CD4-positive, alpha-beta T cell (primary cell): ENCODE measurements at places on chromosomes 7 and 10.

- no peak for DNase-seq
These were observed 4.5 kb upstream of the CAMK2B start for GRCh38 chr7:44329888-44330287.

DNA sequence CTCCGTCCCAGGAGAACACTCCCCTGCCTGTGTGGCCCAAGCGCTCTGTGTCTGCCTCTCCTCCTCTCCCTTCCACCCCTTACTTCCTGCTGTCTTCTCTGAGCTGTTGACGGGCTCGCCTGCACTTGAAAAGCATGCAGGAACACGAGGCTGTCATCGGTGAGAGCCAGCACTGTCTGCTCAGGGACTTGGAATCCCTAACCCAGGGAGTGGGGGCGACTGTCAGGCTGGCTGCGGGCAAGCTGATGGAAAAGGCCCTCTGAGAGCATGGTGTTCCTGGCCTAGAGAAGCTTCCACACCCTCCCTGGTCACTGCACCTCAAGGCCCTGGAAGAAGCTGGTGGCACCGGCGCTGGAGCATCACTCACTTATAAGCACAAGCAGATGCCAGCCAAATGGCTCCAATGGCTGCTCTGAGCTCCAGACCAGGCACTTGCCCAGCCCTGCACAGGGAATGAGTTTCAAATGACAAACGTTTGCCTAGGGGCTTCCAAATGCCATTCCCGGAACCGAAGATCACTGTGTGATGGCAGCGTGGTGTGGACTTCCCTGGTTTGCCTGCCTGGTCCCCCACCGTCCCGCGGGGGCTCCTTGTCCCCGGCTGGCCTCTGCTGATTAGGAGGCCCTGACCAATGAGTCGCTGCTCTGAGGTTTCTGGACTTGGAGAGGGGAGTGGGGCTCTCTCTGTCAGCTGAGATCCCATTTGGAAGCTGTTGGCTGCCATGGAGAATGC lies 56.7 kb upstream of the EBF3 start:
- DNase-seq = no peak

- no peak for DNase-seq
These were observed 297.8 kb downstream of the RPS24 start for GRCh38 chr10:78331391-78331922.

DNA sequence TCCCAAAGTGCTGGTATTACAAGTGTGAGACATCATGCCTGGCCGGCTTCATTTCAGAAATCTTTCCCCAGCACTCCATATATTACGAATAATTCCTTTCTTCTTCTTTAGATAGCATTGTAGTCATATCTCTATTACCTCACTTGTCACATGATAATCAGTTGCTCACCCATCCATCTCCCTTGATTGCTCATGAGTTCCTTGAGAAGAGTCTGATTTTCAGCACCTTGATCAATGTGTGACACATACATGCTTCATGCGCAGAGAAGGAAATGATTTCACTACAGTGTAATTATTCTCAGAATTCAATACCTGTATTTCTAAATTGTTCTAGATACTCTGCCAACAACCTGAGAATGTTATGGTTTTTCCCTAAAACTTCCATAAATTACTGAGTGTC lies 26.7 kb upstream of the GGCT start:
- no peak for DNase-seq

- no peak for DNase-seq
These were observed 52.1 kb downstream of the PODXL start for GRCh38 chr7:131504157-131504899.

DNA sequence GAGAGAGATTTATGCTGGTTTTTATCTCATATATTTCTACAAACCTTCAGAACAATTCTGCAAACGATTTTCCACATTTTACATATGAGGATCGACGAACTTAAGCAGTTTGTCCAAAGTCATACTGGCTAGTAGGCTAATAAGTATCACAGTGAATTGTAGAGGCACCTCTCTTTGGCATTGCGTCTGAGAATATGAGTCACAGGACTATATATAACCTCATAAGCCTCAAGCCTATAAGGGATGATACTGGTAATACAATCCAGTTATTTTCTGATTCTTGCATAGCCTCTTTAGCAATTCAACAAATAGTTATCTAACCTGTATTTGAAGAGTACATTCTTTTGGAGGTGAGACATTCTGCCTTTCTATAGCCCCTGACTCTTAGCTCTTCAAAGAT lies 129.8 kb downstream of the GPR158 start:
- no peak for DNase-seq

DNA sequence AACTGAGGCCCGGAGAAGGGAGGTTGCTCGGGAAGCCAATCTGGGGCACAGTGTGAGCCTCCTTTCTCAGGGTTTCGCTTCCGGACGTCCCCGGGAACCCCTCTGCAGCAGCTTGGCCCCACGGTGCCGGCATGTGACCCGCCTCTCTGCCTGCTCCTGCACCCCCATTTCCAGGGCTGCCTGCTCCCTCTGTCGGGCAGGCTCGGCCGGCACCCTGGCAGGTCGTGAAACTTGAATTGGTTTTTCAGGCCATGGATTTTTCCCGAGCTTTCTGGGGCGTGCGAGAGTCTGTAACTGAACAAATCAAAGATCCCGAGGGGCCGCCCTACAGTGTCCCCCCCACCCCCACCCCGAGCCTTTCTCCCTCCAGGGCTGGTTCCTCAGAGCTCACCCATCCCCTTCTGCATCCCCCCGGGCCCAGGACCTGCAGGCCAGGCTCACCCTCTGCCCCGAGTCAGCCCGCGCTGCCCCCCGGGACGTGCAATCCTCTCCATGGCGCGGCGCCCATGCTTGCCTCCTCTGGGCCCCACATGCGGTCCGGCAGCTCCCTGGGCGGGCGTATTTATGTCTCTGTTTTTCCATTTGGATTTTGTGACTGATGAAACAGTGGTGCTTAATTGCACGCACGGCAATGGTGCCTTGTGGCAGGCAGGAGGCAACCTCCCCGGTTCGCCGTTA lies 58.1 kb downstream of the UNCX start:
- DNase-seq = no peak

GRCh38 chr10:3757250-3757637 lies 27.8 kb downstream of the KLF6 start:
- DNase-seq = no peak

DNA sequence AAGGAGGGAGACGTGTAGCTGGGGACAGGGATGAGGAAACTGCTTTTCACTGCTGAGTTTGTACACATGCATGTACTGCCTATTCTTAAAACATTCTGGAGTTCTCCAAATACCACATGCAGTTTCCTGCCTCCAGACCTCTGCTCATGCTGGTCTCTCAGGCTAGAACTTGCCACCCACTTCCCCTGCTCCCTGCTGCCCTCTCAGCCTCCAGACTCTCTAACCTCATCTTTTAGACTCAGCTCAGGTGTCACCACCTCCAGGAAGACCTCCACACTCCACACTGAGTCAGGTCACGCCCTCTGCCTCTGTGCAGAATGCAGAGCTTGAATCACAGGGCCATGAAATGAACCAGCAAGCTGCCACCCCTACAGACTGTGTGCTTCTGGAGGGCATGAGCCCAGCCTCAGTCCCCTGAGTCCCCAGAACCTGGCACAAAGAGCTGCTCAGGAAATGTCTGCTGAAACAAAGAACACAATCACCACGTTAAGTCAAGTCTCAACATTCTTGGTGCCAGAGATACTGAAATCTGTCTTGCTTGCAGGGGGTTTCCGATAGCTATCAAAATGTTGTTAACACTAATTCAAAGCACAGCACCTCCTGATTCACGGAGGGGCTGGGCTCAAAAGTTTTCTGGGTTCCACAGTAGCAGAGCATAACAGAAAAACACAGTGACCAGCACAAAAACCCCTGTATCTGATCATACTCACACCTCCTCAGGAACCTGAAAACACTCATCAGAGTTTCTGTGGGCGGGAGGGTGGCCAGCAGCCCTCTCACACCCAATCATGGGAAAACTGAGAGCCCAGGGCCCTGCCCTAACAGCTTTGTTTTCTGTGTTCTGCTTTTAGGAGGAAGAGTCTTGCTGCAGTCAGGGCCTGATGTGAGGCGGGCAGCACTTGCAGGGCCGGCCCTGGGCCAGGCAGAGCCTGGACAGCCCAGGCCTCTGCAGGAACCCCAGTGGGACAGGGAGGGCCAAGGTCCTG lies 21.1 kb downstream of the FAM53B start:
- DNase-seq = peak; percentile 48

DNA sequence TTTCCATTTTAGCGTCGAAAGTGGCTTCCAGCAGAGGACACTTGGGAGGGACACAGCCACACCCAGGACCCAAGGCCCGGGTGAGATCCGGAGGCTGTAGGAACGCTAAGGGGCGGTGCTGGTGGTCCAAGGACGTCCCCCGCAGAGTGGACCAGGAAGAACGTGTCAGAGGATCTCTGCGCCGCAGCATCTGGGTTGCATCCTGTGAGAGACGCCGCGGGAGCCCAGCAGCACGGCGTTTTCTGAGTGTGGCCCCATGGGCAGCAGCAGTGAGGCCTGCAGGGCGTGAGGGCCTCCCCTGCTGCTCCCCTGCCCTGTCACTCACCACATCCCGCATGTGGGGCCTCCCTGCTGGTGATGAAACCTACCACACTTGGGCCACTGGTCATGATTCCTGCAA lies 40.5 kb upstream of the BNIP3 start:
- no peak for DNase-seq

DNA sequence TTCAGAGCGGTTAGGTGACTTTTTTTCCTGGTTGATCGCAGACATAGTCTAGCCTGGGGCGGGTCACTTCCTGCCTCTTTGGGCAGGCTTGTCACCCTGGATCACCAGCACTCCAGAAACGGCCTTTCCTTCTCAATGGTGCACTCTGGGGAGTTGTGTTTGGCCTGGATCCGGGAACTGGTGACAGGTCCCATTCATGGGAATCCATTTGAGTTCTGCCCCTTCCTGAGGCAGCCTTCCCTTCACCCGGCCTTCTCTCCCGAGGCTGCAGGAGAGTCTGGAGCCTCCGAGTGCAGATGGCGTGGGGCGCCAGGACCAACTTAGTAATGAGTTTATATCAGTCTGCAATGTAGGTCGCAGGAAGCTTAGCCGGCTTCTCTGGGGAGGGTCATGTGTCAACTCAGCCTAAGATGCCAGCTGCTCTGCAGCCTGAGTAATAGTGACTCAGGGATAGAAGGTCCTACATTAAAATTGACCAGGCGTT lies 54.2 kb downstream of the TACR2 start:
- no peak for DNase-seq

- no peak for DNase-seq
These were observed 91.1 kb downstream of the MAD1L1 start for GRCh38 chr7:2141651-2142050.

DNA sequence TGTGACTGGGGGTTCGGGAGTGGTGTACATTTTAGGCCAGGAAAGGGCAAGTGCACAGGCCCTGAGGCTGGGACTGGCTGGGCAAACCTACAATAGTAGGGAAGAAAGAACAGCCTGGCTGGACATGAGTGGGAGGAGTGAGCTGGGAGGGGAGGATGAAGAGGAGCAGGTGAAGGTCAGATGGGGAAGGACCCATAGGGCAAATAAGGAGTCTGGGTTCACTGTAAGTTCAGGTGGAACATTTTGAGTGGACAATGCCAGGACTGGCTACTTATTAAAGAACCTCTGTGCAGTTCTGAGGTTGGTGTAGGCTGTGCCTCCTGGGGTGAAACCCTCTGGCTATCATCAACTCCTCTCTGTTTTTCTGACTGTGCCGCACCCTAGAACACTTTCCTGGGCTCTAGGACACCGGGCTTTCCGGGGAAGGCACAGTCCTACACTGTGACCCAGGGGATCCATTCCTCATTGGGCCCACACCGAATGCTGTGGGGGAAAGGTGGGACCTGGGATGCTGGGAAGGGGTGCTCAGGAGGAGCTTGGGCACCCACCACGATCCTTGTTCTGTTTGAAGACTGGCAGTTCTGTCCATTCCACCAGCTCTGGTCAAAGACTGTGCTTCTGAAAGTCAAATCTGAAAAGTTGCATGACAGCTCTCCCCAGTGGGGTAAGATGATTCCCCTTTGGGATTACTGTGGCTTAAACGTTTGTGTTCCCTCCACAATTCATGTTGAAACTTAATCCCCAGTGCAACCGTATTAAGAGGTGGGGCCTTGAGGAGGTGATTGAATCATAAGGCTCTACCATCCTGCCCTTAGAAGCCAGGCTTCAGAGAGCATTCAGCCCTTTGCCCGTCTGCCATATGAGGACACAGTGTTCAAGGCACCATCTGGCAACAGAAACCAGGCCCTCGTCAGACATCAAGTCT lies 4.0 kb upstream of the MMP21 start:
- DNase-seq = no peak

- no peak for DNase-seq
These were observed 19.7 kb downstream of the ADGRA1 start for GRCh38 chr10:133107442-133107841.
